Endodermal cell (in vitro differentiated cells): ENCODE measurements at places on chromosomes 4 and X. TPM values are rescaled to one million over a fixed set of nuclear protein-coding genes. Genes with fewer than 3 reads are reported as not detected.

- DNase-seq, result no peak
- H3K4me3 ChIP-seq, result no peak overlapping the region
- H3K27me3 ChIP-seq, result no peaks in the 10 kb centered on the region
- H3K36me3 ChIP-seq, result no peaks in the 10 kb centered on the region
- H3K4me1 ChIP-seq, result peaks cover 5% of the 10 kb centered on the region
These were observed 5.4 kb upstream of the FGG start for GRCh38 chr4:154617820-154618317.

GRCh38 chrX:119887721-119888425 is 7.8 kb upstream of the AKAP14 start:
- no peaks in the 10 kb centered on the region for H3K27me3 ChIP-seq
- DNase-seq, result peak; percentile 94
- peak overlapping the region; percentile 58 for H3K4me3 ChIP-seq
- H3K4me1 ChIP-seq, result no peaks in the 10 kb centered on the region
- no peak overlapping the region for H3K27ac ChIP-seq
- no peaks in the 10 kb centered on the region for H3K36me3 ChIP-seq

Gene SLC9B1
- 0.68 and 1.4 TPM in 2 replicates for total RNA-seq

- peaks cover 91% of the 10 kb centered on the region for H3K36me3 ChIP-seq
- no peaks in the 10 kb centered on the region for H3K27me3 ChIP-seq
- no peak overlapping the region for H3K27ac ChIP-seq
- no peak for DNase-seq
These were observed 11.6 kb downstream of the TACC3 start for GRCh38 chr4:1732911-1733310.

GRCh38 chr4:159685340-159686092 is 582.6 kb downstream of the RAPGEF2 start:
- peaks cover 4% of the 10 kb centered on the region for H3K4me1 ChIP-seq
- no peak overlapping the region for H3K4me3 ChIP-seq
- no peaks in the 10 kb centered on the region for H3K36me3 ChIP-seq
- no peak for DNase-seq
- peak overlapping the region; percentile 97 for H3K27ac ChIP-seq

- H3K27ac ChIP-seq, result no peak overlapping the region
- DNase-seq, result no peak
- no peaks in the 10 kb centered on the region for H3K36me3 ChIP-seq
These were observed 505.8 kb downstream of the KLHL13 start for GRCh38 chrX:117610806-117611205.

DNA sequence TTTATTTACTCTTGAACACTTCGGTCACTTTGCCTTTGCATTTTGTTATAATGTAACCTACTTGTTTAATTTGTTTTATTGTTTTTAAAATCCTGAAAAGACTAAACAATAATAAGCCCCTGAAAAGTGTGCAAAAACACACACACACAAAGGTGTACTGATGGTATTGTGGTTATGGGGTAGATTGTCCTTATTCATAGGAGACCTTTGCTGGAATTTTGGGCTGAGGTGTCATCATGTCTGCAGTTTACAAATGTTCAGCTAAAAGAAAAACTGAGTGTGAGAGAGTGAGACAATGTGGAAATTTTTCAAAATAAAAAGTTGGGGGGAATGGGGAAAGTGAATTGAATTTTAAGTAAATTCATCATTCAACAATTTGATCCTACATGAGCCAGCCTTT is 174.9 kb downstream of the QDPR start:
- no peak overlapping the region for H3K4me3 ChIP-seq
- no peak for DNase-seq
- H3K27ac ChIP-seq, result no peak overlapping the region
- no peaks in the 10 kb centered on the region for H3K4me1 ChIP-seq
- H3K36me3 ChIP-seq, result no peaks in the 10 kb centered on the region
- H3K27me3 ChIP-seq, result no peaks in the 10 kb centered on the region

Gene PAGE2
- total RNA-seq, result not detected in 2 replicates

DNA sequence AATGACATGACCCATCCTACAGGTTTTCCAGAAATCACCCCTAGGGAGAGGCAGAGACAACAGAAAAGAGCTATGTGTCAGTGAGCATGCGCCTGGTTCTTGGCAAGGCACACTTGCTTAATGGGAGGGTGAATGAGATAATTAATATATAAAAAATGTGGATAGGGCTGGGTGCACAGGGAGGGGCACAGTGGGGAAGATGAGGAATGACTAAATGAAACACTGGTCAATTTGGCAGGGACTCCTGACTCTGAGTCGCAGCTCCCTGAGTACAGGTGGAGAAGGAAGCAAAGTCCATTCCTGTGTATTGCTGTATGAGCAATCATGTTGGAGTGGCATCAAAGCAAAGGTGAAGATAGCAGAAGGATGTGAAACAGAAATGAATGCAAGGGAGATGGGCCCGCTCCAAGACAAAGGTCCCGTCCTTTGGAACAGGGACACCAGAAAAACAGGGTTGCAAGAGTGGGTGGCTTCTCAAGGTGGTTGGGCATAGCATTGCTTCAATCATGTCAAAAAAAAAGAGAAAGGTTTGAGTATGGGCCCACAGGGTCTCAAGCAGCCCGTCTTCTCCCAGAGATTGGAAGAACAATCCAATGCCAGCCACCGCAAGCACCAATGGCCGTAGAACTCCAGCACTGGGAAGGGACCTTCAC is 278.4 kb upstream of the AGTR2 start:
- H3K27me3 ChIP-seq, result no peaks in the 10 kb centered on the region
- H3K27ac ChIP-seq, result no peak overlapping the region
- DNase-seq, result no peak
- H3K4me3 ChIP-seq, result no peak overlapping the region
- no peaks in the 10 kb centered on the region for H3K4me1 ChIP-seq
